ENCODE measurements at places on chromosomes 16 and 17.

- DNase-seq = no peak
Measured at GRCh38 chr16:88548131-88548874, 21.9 kb upstream of the ZC3H18 start.

DNA sequence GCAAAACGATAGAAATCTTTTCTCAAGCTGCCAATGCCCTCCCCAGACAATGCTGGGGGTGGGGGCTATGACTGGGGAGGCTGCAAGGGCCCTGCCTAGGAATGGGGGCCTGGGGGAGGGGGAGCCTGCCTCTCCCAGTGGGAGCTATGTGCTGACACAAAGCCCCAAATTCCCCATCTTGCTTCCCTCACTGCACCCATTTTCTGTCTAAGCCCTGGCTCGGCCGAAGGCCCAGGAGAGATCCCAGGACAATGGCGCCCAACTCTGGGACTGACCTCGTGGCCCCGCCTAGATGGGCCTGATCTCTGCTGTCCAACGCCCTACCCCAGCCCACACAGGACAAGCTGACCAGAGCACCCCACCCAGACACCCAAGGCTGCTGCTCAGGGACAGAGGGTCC is 11.1 kb upstream of the KCNJ12 start:
- DNase-seq = no peak

DNA sequence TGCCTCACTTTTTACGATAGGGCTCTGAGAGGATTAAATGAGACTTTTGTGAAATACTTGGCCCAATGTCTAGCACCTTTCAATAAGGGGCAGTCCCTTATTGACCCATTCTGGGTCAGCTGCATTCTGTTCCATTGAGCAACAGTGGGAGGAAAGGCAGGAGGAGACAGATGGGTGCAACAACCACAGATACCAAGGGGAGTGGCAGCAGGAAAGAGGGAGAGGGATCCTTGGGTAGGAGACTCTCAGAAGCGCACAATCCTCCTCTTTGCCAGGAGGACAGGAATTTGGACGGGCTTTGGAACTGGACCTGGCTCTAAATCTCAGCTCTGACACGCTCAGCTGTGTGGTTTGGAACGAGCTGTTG is 3.5 kb downstream of the PIPOX start:
- DNase-seq = peak; percentile 50

DNA sequence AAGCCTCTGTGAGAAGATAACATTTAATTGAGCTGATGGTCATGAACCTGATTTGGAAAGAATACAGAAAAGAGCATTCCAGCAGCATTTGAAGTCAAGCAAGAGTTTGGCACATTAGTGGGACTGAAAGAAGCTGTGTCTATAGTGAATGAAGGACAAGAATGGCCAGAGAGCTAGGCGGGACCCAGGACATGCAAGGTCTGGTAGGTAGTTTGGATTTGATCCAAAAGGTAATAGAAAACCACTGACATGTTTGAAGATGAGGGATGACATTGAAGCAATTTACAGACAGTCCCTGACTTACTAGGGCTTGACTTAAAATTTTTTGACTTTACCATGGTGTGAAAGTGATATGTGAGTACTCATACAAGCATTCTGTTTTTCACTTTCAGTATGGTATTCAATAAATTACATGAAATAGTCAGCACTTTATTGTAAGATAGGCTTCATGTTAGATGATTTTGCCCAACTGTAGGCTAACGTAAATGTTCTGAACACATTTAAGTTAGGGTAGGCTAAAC is 7.6 kb downstream of the CYB5B start:
- no peak for DNase-seq

DNA sequence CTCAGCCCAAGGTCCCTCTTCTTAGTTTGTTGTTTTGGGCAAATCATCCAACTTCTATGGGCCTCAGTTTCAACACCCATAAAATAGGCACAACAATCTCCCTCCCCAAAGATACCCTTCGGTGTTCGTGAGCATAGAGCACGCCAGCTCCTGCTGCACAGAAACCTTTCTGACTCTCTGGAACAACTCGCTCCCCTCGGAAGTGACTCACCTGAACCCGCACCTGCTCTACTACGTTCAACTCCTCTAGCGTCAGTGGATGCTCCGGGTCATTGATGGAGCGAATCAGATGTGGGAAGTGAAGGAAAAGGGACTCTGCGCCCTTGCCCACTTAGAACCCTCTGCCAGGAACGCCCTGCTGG is 445 bp downstream of the CIAO2B start:
- no peak for DNase-seq

DNA sequence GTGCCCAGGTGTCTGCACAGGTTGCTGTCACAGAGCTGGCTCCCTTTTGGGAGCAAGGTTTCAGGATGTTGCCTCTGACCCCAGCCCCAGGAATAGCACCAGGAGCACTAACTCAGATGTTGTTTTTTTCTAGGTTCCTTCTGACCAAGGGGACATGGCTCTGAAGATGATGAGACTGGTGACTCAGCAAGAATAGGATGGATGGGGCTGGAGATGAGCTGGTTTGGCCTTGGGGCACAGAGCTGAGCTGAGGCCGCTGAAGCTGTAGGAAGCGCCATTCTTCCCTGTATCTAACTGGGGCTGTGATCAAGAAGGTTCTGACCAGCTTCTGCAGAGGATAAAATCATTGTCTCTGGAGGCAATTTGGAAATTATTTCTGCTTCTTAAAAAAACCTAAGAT is 28.1 kb downstream of the SCPEP1 start:
- no peak for DNase-seq

DNA sequence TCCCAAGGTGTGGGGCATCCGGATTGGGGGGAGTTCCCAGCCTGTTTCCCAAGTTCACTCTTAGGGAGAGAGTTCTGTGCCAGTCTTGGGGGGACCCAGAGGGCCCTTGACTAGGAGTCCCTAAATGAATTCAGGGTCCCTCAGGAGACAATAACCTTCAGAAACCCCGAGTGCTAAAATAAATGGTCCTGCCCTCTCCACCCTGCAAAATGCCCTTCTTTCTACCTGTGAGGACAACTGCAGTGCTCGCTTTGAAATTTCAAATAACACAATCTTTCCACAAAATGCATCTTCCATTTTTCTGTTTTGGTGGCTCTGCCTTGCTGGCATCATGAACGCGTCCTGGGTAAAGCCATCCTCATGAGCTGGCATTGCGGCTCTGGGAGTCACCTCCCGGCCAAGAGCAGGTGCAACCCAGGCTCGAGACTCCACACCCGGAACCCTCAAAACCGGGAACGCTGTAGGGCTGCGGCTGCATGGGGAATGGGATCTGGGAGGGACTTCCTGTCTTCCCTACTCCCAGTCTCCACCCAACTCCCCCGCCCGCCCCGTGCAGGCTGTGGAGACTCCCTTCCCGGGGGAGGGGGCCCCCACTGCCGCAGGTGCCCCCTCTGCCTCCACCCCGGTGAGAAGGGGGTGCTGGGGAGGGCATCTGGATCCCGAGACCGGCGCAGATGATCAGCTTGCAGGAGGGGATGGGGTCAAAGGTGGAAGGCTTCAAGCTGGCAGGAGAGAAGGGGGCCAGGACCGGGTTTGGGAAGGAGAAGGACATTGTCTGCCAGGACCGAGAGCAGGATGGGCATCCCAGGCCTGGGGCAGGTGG is at the start of gene ZNF205:
Gene ZNF205 (plus strand): TSS at position 529 of the 823 bp plus-strand sequence. CDS start 845 bp downstream, outside the sequence.
- DNase-seq = peak; percentile 93

DNA sequence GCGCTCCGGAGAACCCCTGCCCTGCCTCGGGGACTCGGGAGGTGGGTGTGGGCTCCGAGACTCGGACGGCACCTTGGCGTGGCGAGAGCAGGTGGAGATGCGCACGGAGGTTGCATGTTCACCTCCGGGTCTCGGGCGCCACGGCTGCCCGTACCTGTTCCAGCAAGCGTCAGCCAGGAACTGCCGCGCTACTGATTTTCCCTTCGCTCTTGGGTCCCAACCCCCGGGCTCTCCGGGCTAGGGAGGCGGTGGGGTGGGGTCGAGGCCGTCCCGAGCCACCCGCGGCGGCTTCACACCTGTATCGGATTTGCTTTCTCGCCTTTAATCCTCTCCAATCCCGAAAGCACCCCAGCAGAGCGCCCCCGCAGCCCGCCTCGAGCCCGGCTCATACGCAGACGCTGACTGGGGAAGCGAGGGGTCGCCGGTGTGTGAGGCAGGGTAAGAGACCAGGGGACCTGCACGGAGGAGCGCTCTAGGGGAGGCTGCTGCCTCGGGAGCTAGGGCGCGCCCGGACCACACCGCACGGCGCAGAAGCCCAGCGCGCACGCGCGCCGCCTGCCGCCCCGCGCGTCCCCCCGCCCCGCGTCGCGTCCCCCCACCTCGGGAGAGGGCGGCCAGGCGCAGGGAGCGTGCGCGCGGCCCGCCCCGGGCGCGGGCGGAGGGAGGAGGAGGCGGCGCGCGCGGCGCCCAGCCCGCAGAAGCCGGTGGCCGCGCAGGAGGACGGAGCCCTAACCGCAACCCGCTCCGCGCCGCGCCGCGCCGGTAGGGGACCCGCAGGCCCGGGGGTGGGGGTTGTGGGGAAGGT is at the start of gene DUSP14:
Gene DUSP14 (plus strand): TSS at position 695 of the 805 bp plus-strand sequence. CDS start 22,382 bp downstream, outside the sequence.
- DNase-seq = peak; percentile 86

DNA sequence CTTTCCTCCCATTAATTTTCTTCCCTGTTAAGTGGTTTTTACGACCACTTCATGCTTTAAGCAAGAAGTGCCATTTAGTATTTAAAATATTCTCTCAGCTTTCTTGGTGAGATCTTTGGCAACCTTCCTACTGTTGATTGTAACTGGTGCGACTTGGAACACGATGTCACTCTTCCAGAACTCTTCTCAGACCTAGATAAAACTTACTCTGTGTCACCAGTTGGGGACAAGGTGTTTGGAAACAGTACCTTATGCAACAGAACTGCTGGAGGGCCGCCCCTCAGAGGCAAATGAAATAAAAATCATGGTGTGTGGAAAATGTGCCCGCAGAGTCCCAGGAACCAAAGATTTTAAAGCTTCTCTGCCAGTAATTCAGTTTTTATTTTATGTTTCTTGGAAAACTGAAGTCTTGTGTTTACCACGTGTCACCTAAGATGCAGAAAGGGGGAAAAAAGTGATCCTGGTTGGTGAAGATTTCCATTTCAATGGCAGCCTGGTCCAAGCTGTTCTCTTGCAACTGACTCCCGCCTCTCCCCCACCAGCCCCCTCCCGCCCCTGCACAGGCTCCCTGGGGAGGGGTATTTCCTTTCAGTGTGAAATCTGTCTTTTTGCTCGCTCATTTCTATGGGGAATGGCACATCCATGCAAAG is 7.2 kb upstream of the HSD11B2 start:
- no peak for DNase-seq

DNA sequence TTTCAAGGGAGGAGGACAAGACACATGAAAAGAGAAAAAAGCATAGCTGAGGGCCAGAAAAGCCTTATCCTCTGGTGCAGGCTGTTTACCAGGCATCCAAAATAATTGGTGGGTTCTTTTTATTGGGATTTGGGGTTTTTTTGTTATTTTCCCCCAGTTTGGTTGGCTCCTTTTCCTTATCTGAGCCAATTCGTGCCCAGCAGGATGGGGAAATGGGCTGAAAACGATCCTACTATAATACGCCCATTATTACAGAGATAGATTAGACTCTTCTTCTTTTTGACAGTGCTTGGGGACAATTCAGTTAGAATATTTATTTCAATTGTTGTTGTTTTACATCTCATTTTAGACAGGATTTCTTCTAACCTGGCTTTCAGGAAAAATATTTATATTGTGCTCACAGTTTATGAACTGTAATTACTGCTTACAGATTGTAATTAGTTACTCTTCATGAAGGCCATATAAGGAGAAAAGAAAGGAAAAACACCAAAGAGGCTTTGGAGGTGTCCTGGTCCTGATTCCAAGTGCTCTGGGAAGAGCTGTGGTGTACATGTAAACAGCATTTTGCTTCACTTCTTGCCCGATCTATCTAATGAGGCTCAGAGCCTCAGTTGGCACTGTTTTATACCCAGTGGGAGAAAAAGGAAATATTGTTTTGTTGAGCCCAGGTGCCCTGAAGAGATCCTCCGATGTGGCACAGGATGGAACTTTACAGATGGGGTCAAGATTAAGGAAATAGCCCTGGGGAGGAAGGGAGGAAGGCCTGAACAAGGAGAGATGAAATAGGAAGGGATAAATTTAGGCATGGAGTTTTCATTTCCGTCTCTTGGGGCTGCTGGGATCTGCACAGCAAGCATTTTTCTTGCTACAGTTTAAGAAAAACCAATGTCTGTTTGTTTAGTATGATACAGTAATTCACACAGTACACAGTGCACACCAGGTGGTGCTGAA is 611 bp upstream of the ANKRD40 start:
- no peak for DNase-seq

DNA sequence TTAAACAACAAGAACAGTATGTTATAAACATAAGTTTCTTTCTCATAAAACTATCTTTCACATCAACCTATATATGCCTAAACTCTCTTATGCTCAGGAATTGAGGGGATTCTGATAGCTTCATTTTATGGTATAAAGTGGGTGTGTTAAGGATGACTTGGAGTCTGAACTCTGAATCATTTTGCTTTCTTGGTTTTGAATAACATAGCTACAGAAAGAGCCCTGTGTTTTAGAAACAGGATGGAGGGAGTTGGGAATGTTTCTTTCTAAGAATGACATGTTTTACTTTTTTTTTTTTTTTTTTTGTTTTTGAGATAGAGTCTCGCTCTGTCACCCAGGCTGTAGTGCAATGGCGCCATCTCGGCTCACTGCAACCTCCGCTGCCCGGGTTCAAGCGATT is 50.1 kb downstream of the RHOT1 start:
- no peak for DNase-seq

DNA sequence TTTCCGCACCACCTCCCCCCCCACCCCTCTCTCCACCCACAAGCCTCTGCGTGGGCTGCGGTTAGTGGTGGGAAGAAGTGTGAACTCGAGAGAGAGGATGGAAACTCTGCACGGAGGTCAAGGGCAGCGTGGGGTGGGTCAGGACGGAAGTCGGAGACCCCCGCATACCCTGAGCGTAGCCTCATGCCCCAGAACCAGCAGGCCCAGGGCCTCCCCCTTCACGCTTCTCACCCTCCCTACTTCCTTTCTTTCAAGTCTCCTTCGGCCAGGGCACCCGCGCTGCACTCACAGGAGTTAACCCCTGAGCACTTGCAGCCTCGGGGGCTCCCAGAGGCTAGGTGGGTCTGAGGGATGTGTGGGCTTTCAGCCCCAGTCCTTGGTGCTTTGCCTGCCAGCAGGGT is 9.2 kb downstream of the TBKBP1 start:
- DNase-seq = no peak

GRCh38 chr17:60059082-60059481 is 19.6 kb downstream of the HEATR6 start:
- DNase-seq = no peak

DNA sequence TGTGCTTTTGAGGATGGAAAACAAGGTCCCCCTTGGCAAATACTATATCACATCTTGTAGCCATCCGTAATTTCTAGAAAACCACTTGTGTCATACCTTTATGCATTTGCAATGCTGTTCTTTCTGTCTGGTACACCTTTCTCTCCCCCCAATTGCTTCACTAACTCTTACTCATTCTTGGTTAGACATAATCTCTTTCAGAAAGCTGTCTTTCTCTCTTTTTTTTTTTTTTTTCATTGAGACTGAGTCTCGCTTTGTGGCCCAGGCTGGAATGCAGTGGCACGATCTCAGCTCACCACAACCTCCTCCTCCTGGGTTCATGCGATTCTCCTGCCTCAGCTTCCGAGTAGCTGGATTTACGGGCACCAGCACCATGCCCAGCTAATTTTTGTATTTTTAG is 94.9 kb upstream of the C17orf78 start:
- DNase-seq = no peak

Data from HuH-7 (cell line).